Fibroblast of gingiva (primary cell): ENCODE measurements at places on chromosomes 3 and 15.

GRCh38 chr3:125175295-125176078 is 37.1 kb downstream of the SLC12A8 start:
- DNase-seq = no peak

GRCh38 chr15:87841426-87841998 is 415.0 kb downstream of the NTRK3 start:
- DNase-seq = no peak

DNA sequence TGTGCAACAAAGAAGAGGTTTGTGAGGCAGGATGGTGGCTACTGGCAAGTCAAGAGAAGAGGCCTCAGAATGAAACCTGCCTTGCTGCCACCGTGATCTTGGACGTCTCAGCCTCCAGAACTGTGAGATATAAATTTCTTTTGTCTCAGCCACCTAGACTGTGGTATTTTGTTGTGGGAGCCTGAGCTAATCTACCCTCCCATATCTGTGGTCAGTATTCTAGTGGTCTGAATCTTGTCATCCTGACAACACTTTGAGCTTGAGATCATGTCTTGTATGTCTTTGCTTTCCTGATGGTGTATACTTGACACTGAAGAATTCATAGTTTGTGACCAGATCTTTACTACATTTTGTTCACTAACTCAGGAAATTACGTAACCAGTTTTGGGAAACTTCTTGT is 240.6 kb upstream of the GOLIM4 start:
- no peak for DNase-seq

DNA sequence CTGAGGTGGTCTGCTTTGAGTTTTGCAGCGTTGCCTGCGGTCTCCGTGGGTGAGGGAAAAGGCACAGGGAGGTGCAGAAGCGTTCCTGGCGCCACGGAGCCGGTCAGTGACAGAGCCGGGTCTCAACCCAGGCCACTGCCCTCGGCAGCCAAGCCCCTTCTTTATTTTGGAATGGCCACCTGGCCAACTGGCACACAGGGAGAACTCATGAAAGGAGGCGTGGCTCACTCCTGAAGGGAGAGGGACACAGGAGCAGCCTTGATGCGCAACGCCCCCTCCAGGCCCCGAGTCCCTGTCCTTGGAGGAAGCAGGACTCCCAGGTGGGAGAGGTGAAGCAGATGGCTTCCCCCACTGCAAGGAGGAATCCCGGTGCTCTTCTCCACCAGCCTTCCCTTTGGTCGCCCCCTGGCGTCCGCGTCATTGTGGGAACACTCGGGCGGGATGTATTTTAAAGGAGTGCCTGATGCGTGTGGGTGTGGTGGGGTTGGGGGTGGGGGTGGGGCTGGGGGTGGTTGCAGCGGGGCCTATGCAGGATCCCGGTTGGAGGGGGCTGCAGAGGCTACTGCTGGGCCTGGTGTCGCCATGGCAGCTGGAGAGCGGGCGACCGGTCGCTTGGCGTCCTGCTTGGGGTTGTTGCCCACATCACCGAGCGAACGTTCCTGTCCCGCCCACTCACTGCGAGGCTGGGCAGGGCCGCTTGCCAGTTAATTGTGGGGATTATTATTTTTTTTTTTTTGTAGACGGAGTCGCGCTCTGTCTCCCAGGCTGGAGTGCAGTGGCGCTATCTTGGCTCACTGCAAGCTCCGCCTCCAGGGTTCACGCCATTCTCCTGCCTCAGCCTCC is 32.6 kb downstream of the APBA2 start:
- no peak for DNase-seq

DNA sequence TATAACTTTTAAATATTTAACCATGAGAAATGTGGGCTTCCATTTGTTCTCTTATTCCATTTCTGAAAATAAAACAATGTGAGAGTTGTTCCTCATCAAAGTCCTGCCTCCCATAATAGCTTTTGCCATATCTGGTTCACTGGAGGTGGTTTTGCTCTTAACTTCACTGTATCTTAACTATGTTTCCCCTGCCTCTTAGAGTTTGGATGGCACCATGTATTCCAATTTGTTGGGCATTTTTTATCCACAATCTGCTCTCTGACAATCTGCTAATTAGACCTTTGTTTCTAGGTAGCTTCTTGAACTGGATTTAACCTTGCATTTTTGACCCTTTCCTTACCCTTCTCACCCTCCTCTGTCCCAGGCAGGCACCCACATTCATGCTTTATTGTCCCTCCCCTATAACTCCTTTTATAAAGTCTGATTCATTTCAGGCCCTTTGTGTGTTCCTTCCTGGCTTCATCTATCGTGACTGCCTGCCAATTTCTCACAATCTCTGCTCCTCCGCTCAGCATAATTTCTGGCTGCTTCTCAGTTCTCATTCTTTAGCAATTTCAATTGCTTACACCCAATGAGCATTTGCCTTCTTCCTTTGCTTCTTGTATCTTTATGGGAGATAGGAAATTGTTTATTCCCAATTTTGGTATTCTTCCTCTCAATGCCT is 144.2 kb upstream of the ARHGEF26 start:
- DNase-seq = peak; percentile 45

DNA sequence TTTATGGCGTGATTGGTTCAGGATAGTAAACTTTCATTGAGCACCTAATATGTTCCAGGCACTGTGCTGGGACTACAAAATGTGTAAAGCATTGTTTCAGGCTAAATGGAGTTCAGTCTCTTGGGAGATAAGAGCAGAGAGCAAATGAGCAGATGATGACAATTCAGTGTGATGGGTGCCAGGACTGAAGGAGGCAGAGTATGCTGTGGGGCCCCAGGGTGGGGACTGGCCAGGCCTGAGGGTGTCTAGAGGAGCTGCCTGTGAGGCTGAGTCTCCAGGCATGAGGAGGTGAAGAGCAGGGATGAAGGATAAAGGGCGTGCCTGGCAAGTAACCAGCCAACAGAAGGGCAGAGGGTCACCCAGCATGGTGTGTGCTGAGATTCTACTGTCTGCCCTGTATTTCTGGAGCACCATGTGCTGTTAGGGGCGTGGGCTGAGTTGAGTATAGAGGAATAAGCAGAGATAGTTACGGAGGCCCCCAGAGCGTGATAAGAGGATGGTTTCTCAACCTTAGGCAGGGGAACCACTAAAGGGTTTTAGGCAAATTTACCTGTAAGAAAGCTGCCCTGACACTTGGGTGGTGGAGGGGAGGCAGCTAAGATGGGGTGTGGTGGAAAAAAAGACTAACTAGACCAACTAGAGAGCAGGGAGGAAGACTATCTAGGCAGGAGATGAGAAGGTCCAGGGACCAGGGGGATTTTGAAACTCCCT is 38.5 kb downstream of the EPHB1 start:
- DNase-seq = no peak

DNA sequence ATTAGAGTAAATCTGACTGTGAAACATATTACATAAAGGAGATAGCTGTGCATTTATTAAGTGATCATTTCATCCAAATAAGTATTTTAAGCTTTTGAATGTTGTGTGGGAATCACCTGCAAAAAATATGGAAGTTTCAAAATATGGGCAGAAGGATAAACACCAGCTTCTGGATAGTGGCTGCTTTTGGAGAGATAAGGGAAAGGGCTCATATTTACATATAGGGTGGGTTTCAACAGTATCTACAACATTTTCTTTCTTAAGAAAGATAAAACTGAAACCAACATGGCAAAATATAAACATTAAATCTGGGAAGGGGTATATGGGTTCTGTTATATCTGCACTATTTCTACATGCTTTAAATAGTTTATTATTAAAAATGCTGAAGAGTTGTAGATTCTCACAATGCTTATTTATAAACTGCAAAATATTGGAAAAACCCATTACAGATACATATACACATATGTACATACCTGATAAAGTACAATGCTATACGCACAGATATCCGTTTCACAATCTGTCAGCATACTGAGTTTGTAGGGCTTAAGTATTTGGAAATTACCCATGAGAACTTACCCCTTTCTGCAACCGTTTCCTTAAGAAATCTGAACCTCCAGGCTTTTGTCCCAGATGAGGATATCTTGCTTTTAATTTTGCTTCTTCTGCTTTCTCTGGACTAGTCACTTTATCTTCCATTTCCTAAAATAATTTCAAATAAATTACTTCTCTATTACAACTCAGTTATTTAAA is 12.1 kb downstream of the ARPP19 start:
- no peak for DNase-seq

GRCh38 chr15:38035701-38036100 is 101.3 kb downstream of the TMCO5A start:
- DNase-seq = no peak

- DNase-seq = peak; percentile 91
Measured at GRCh38 chr3:190385731-190386688, 2.0 kb upstream of the CLDN16 start.

DNA sequence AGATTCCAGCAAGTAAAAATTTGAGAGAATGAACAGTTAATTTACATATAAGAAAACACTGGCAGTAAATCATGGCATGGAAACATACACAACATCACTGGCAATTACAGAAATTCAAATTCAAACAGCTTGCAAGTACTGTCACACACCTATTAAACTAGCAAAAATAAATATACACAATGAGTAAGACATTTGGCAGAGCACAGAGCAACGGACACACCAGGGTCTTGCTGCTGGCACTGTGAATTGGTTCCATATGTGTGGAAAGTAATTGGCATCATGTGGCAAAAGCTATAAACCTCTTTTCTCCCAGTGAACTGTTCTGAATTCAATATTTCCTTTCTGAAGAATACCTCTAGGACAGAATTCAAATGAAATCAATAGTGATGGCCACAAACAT is 78.3 kb downstream of the LRRK1 start:
- peak; percentile 86 for DNase-seq

GRCh38 chr15:78766041-78766440 is 45.2 kb downstream of the ADAMTS7 start:
- no peak for DNase-seq

- DNase-seq = no peak
Measured at GRCh38 chr15:58777107-58777506, 6.0 kb downstream of the MINDY2 start.
